T-helper 17 cell (primary cell): ENCODE measurements at places on chromosomes 7 and 10.

- no peak for DNase-seq
These were observed 519.7 kb downstream of the LRMDA start for GRCh38 chr10:75950997-75951589.

GRCh38 chr7:129790136-129790535, 162.6 kb downstream of the UBE2H start:
- DNase-seq, result no peak

DNA sequence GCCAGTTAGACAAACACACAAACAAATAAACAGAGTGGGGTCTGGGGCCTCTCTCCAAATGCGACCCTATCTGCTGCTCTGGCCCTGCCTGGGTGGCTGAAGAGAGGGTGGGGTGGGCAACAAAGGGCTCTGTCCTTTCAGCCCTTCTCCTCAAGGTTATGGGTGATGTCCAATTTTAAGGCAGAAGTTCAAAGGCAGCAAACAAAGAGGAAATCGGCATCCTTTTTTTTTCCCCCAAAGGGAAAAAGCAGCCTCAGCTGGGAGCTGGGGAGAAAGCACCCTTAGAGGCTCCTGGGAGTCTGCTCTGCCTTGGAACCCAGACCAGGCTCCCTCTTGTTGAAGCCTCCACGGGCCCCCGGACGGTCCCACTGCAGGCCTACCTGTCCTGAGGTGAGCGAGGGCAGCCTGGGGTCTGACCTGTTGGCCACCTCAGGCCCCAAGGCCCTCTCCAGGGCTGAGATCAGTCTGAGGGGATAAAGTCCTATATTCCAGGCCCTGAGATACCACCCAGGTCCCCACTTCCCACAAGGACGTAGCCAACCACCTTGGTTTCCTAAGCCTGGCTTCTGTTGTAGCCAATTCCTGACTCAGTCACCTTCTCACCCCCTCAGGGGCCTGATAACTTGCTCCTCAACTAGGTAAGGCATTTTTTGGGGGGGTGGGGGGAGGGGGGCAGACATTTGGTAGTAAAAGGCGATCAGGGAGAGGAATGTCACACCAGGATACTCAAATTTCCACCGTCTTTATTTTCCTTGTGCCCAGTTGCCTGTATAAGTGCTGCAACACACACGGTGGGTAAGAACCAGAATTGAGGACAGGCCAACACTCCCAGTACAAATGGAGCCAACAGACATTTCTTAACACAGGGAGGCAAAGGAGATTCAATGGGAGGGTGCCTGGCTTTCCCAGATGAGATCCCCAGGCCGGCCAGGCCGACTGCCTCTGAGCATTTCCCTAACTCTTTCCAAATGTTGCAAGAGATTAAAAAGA, 4.3 kb downstream of the HOXA11 start:
- no peak for DNase-seq

GRCh38 chr7:28293527-28293835, 112.9 kb upstream of the JAZF1 start:
- no peak for DNase-seq

DNA sequence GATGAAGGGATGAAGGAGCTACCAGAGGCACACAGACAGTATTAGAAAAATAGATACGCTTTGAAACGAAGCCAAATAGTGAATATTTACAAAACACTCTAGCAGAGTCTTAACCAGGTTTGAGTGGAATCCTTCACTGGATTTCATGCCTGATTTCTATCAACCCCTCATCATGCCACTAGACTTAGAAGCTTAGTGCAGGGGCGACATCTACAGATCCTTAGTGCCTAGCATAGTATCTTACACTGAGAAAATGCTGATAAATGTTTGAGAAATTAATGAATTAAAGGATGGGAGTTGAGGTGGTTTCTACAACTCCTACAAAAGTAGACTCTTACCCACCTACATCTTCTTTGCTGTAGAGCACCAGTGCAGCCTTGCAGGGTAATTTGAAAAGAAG, 54.7 kb upstream of the CCNJ start:
- no peak for DNase-seq
